Activated T-helper 1 cell treated with Interleukin-2 at 50 U/mL for 16 hours (primary cell): ENCODE measurements at places on chromosomes 12 and 14.

DNA sequence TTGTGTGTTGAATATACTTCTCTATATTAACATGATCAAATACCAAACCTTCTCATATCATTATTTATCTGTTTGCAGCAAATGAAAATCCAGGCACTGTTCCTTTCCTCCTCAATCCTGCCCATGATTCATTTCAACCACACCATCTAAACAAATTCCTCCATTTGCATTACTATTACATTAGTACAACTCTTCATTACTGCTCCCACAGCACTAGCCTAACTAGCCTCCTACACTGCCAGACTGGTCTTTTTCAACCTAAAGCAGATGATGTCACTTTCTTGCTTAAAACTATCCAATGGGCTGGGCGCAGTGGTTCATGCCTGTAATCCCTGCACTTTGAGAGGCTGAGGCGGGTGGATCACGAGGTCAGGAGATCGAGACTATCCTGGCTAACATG, 117.3 kb upstream of the MYF6 start:
- DNase-seq: no peak

DNA sequence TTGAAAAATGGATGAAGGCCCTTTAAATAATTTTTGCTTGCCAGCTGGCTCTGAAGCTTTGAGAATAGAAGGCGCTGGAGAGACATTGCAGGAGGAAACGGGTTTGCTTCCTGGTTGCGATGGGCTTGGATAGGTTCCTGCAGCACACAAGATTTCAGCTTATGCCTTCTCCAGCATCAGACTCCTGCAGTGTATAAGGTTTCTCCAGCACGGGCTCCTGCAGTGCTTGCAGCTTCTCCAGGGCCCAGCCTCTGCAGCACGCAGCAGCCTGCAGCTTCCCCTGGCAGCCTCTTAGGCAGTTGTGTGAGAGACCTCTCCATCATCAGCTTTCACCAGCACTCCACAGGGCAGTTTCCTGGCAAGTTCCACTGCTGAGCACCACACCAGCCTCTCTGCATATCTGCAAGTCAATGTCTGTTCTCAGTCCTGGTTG, 78.7 kb upstream of the ZDHHC17 start:
- DNase-seq: no peak

GRCh38 chr12:74535536-74535935, 2.1 kb upstream of the ATXN7L3B start:
- no peak for DNase-seq

GRCh38 chr12:83850531-83850930, 1062.1 kb downstream of the SLC6A15 start:
- no peak for DNase-seq

DNA sequence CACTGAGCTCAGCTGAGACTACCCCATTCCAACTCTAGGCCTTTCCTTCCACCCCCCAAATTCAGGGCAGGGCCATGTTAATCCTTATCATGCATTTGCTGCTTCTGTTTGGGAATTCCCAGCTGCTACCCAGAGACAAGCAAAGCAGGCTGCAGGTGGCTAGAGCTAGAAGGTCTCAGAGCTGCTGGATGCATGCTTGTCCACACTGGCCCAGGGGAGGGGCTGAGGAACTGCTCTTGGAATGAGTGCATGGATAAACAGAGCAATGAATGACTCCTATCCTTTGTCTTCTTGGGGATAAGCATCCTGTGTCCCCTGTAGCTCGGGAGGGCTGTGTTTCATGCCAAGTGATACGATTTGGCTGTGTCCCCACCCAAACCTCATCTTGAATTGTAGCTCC, 136.8 kb upstream of the NOS1 start:
- no peak for DNase-seq

- no peak for DNase-seq
Observed at GRCh38 chr12:99110868-99111267, 465.8 kb downstream of the APAF1 start.
